ENCODE measurements at places on chromosomes 4 and X. TPM values are rescaled to one million over a fixed set of nuclear protein-coding genes. Genes with fewer than 3 reads are reported as not detected.

DNA sequence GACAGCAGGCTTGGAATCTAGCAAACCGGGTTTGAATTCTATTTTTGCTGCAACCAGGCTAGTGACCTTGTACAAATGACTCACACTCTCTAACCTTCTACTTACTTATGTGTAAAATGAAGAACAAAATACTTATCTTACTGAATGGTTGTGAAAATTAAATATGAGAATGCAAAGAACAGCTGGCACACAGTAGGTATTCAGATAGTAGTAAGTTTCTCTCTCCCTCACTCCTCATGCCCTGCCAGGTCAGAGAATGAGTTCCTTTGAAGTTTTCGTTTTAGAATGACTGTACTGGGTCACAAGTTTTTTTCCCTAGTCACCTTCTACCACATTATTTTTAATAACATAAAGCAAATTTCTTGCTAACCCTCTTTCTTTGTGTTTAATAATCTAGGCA is 33.0 kb downstream of the CISD2 start:
- DNase-seq = no peak

- DNase-seq = no peak
These were observed 36.1 kb downstream of the NSG1 start for GRCh38 chr4:4422856-4423499.

GAGE12F gene
- not detected for polyA plus RNA-seq

GRCh38 chr4:823761-824460 is 2.0 kb downstream of the CPLX1 start:
- DNase-seq = no peak

GUF1 gene
- 32.3 TPM for polyA plus RNA-seq

DNA sequence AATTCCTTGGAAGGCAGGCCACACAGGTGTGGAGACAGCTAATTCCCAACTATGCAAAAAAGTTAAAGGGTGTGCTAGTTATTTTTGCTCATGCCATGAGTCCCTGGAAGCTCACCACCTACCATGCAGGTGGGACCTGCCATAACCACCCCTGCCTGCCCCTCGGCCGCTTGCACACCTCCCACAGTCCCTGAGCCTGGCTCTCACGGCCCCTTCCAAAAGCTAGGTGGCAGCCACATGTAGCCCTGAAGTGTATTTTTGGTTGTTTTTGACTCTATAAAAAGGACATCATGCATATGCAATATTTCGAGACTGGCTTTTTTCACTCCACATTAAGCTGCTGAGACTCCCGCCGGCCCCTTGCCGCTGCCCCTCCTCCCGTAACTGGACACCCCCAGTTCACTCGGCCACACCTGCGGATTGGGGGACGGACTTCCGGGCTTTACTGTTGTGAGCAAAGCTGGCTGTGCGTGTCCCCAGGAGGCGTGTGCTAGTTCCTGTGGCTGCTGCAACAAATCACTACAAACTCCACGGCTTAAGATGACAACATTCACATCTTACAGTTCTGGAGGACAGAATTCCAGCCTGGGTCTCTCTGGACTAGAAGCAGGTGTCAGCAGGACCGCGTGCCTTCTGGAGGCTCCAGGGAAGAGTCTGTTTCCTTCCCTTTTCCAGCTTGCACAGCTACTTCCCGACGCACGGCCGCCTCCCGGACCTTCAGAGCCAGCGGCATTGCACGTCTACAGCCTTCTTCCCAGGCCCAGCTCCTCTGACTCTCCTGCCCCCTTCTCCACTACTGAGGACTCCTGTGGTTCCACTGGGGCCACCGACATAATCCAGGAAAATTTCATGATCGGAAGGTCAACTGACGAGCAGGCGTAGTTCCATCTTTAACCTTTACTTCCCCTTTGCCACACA is 24.8 kb downstream of the ZFYVE28 start:
- DNase-seq = peak; percentile 73

DNA sequence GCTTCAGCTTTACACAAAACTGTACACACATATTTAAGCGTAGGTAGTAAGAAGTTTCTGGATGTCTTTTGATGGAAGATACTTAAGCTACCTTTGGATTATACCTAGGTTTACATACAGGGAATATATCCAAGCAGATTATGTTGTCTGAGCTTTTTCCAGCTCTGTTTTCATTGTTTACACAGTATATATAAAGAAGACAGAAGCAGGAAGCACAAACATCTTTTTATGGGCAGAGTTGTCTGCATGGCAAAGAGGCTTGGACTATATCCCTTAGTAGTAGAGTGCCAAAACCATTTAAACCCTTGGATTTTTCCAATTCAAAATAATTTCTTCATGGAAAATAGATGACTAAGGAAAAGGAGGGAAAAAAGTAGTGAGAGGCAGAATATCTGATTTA is 329.4 kb upstream of the AGA start:
- DNase-seq = no peak

PIR gene
- polyA plus RNA-seq = 5.0 TPM

Data from right renal pelvis (tissue), 4 donors.